ENCODE measurements at places on chromosomes 4 and X.

- DNase-seq, result peak; percentile 18
These were observed at the start of gene CCDC160 for GRCh38 chrX:134236626-134237614. CCDC160 (plus strand) TSS chrX:134237182; CDS start chrX:134244801, 7,619 bp downstream.

GRCh38 chr4:120105472-120105871 lies 38.8 kb upstream of the MAD2L1 start:
- peak; percentile 22 for DNase-seq

DNA sequence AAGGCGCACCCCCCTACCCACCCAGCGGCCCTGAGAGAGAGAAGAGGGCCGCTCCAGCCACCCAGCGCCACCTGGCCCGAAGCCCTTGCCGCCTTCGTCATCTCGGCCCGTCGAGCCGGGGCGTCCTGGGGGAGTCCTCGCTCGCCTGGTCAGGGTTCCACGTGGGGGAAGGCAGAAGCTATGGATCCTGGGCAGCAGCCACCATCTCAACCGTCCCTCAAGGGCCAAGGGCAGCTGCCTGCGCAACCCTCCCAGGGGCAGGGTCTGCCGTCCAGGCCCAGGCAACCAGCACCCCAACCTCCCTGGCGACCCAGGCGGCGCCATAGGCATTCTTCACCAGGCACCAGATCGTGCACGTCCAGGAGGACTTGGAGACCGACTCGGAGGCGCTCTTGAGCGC lies 51.5 kb upstream of the IL13RA2 start:
- DNase-seq, result no peak

GRCh38 chr4:60506061-60506460 lies 694.1 kb upstream of the ADGRL3 start:
- no peak for DNase-seq

DNA sequence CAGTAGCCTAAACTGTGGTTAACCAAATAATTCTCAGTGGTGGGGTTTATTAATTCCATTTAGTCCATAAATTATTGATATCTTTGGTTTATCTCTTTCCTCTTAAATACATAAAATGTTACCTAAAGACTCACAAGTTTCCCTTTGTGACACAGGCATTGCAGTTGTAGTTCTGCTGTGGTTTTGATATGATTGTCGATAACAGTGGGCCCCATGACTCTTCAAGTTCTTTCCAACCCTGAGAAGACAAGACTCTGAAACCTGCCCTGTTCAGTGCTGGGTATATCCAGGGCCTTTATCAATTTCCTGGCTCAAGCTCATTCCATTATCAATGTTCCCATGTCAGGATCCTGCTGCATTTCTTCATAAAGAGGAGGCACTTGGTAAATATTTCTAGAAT lies 117.9 kb upstream of the TBC1D9 start:
- DNase-seq, result no peak

DNA sequence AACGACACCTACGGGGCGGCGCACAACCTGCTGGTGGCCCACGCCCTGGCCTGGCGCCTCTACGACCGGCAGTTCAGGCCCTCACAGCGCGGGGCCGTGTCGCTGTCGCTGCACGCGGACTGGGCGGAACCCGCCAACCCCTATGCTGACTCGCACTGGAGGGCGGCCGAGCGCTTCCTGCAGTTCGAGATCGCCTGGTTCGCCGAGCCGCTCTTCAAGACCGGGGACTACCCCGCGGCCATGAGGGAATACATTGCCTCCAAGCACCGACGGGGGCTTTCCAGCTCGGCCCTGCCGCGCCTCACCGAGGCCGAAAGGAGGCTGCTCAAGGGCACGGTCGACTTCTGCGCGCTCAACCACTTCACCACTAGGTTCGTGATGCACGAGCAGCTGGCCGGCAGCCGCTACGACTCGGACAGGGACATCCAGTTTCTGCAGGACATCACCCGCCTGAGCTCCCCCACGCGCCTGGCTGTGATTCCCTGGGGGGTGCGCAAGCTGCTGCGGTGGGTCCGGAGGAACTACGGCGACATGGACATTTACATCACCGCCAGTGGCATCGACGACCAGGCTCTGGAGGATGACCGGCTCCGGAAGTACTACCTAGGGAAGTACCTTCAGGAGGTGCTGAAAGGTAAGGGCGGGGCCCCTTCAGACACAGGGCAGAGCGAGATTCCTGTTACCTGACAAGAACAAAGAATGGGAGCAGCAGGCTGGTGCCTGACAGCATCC lies 11.7 kb downstream of the RPL9 start:
- DNase-seq, result peak; percentile 91

GRCh38 chrX:154123241-154124219 lies 20.5 kb upstream of the OPN1LW start:
- DNase-seq, result peak; percentile 45

- no peak for DNase-seq
These were observed 54.0 kb downstream of the GC start for GRCh38 chr4:71729856-71730255.

- DNase-seq, result no peak
These were observed 621.7 kb upstream of the HS3ST1 start for GRCh38 chr4:12050357-12050756.

- DNase-seq, result peak; percentile 52
These were observed 144.4 kb upstream of the GATB start for GRCh38 chr4:151905197-151905596.

- no peak for DNase-seq
These were observed 158.4 kb downstream of the DCLK2 start for GRCh38 chr4:150236626-150237025.

DNA sequence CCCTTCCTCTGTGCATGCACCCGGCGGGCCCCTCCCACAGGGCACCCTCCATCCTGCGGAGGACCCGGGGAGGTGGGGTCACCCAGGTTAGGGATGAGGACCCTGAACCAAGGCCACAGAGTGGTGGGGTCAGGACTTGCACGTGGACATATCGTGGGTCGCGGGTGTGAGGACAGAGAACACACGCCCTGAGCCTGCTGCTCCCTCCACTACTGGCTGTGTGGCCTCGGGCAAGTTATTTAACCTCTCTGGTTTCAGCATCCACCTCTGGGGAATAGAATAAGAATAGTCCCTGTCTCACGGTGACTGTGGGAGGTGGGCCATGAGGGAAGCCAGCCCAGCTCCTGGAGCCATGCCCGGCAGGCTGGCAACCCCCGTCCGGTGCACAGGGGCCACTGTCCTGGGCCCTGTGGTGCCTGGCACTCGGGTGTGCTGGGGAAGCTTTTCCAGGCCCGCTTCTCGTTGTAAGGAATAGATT lies 5.1 kb downstream of the PSAPL1 start:
- no peak for DNase-seq

- no peak for DNase-seq
These were observed 307.0 kb downstream of the FSTL5 start for GRCh38 chr4:161856711-161857326.

- DNase-seq, result no peak
These were observed 10.8 kb downstream of the CETN2 start for GRCh38 chrX:152819732-152820131.

GRCh38 chr4:144174401-144175067 lies 34.0 kb upstream of the GYPA start:
- peak; percentile 68 for DNase-seq

GRCh38 chrX:130654409-130654950 lies 248.5 kb downstream of the ENOX2 start:
- no peak for DNase-seq

DNA sequence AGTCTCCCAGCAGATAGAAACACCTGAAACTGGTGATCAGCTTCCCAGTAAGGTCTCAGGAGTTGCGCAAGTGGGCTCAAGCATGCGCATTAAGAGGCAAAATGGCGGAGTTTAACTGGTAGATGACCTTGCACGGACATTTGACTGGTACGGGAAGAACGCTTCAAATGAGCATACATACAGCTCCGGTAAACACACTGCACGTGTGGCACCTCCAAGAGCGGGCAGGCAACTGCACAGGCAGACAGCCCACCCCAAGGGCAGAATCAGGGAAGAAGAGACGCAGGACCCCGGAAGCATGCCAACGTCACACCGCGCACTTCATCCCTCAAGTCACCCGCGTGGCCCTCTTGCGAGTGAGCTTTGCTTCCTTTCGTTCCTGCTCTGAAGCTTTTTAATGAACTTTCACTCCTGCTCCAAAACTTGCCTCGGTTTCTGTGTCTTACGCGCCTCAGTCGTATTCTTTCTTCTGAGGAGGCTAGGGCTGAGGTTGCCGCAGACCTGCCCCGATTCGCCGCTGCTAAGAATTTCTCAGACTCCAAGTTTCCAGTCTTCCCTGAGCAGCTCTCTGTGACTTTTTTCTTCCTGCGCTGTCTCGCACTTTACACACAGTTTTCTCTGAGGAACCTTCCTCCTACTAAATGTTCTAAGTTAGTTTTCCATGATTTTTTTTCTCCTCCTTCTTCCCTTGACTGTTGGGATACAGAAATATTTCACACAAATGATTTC lies 180.7 kb upstream of the ZFP42 start:
- DNase-seq, result no peak

DNA sequence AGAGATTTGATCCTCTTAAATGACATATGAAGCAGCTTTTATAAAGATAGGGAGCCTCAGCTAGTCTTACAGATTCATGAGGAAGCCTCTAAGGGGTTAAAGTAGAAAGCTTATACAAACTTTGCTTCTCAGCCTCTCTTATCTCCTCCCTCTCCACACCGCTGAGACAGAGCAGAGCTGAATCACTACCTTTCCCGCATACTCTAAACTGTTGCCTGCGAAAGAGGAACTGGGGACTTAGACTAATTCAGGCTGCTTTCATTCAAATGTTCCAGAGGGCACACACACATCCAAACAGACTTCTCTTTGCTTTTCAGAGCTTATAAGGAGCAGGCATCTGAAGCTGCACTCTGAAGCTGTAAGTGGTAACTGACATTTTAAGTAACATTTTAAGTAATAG lies at the start of gene SERTM2:
SERTM2 (plus strand) TSS at position 169 of the 400 bp plus-strand sequence. CDS start 7,213 bp downstream, outside the sequence.
- DNase-seq, result no peak

DNA sequence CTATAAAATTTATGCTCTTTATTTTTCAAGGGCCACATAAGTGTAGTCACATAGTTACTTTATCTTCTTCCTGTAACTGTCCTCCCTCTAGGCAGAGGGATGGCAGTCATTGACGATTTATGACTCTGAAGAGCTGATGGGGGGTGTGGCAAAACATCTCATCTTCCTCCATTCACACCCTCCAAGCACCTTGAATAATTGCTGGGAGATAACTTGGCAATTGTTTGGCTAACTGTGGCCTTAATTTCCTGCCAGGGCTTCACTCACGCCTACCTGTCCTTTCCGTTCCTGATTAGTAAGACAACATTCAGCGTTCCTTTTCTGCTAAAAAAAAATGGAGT lies 329.2 kb downstream of the ARHGAP10 start:
- DNase-seq, result no peak

GRCh38 chr4:22216278-22216677 lies 267.7 kb upstream of the KCNIP4 start:
- no peak for DNase-seq

DNA sequence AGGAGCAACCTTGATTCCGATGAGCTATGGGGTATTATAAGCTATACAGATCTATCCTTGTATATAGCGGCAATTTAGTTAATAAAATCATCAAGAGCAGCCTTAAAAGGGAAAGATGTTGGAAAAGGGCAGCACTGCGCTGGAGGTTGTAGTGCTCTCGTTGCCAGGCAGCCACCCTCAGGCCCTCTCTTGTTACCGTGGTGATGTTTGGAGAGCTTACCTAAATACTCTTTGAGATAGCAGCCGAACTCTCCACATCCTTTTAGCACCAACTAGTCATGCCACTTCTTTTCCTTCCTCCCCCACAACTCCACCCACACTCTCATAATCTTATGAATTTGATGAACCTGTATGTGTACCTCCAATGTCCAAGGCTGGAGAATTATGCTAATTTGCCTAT lies 3.8 kb upstream of the RADX start:
- no peak for DNase-seq

GRCh38 chr4:151652841-151653547 lies 107.8 kb downstream of the GATB start:
- no peak for DNase-seq

- DNase-seq, result no peak
These were observed 2412.8 kb downstream of the ARAP2 start for GRCh38 chr4:33831442-33832066.

- no peak for DNase-seq
These were observed 11.7 kb downstream of the OPHN1 start for GRCh38 chrX:68421636-68422035.

- peak; percentile 56 for DNase-seq
These were observed 61.4 kb upstream of the TRIM2 start for GRCh38 chr4:153142700-153143438.

DNA sequence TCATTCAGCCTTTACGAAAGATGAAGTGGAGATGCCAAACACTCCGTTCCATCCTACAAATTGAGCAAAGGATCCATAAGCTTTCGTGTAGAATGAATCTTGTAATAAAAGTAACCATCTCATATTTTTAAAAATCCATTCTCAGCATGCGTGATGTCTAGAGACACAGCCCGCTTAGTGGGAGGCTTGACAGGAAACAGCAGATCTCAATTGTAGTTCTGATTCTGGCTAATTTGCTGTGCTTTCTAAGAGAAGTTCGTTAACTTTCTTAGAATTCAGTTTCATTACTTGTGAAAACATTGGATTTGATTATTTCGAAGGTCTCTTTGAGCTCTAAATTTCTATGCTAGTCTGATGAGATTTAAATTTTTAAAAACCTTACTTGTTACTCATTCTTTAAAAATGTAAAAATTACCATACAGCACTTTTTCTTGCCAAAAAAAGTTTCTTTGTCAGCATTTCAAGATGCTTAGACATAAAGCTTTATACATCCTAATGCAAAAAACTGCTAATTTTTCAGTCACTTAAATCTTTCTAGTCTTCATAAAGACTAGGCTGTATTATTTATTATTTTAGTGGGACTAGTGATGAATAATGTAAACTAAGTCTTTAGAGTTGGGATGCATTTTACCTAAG lies 66.9 kb upstream of the NEIL3 start:
- DNase-seq, result no peak

DNA sequence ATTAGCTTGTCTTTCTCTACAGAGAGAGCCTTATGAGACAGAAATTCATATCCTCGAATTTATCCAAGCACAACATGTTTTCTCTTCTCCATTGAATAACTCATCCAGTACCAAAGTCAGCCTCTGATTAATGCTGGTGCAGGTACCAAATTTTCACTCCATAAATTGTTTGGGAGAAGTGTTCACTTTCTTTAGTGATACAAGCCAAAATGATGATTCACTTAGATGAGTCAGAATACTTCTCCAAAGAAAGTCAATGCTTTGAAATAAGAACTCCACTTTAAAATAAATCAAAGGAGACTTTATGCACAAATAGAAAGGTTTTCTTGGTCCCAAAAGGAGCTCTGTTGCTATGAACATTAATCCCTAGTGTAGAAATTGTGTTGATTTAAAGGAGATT lies 60.2 kb downstream of the MAOB start:
- no peak for DNase-seq

DNA sequence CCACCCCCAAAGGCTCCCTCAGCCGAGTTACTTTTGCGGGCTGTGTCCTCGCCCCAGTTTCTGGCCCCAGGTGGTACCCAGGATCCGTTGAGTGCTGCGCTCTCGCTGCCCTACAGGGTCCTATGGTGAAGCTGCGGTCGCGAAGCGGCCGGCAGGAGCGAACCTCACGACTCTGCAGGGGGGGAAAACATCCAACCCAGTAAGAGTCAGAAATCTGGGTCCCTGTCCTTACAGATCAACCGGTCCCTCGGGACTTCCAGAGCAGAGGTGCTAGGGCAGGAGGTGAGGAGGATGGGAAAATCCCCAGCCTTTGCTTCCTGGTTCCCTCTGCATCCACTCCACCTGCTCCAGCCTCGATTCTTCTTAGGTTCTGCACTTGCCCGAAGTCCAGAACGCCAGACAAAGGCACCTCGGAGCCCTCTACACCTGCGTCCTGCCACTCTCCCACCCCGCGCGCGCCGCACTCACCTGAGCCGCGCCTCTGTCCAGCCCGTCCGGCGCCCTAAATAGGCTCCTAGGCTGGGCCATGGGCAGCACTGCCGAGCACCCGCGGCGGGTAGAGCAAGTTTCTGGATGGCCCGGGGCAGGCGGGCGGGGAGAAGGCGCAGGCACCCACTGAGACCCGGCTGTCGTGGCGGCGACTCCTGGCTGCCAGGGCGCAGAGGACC lies at the start of gene HS3ST1:
HS3ST1 (minus strand) TSS at position 664 of the 668 bp plus-strand sequence. CDS start 28,889 bp downstream, outside the sequence.
- peak; percentile 18 for DNase-seq

Measured in GM12865 (cell line).